Ascending aorta (tissue), 2 donors: ENCODE measurements at places on chromosomes 13 and 19. TPM values are rescaled to one million over a fixed set of nuclear protein-coding genes. Genes with fewer than 3 reads are reported as not detected.

The OVOL3 gene
- not detected for total RNA-seq

The ZNF577 gene
- total RNA-seq = 3.8 TPM

The RUBCNL gene
- 2.4 TPM for total RNA-seq

The WDR88 gene
- not detected for total RNA-seq

The RASAL3 gene
- total RNA-seq = 4.4 TPM

The TNNI3 gene
- total RNA-seq = not detected

The AXL gene
- total RNA-seq = 122 TPM

The TJP3 gene
- 12.6 TPM for total RNA-seq

The CACNG6 gene
- not detected for total RNA-seq

The PRR22 gene
- 3.5 TPM for total RNA-seq

The SYT3 gene
- 2.2 TPM for total RNA-seq

The CEACAM8 gene
- total RNA-seq = not detected

The AZU1 gene
- total RNA-seq = not detected

The FCGBP gene
- 21.2 TPM for total RNA-seq

GRCh38 chr19:47176071-47176626, 45.5 kb downstream of the SAE1 start:
- DNase-seq = no peak

GRCh38 chr13:112658808-112659207, 31.0 kb upstream of the ATP11A start:
- DNase-seq = no peak

- DNase-seq = no peak
Measured at GRCh38 chr19:18504886-18505610, 16.8 kb downstream of the ELL start.

DNA sequence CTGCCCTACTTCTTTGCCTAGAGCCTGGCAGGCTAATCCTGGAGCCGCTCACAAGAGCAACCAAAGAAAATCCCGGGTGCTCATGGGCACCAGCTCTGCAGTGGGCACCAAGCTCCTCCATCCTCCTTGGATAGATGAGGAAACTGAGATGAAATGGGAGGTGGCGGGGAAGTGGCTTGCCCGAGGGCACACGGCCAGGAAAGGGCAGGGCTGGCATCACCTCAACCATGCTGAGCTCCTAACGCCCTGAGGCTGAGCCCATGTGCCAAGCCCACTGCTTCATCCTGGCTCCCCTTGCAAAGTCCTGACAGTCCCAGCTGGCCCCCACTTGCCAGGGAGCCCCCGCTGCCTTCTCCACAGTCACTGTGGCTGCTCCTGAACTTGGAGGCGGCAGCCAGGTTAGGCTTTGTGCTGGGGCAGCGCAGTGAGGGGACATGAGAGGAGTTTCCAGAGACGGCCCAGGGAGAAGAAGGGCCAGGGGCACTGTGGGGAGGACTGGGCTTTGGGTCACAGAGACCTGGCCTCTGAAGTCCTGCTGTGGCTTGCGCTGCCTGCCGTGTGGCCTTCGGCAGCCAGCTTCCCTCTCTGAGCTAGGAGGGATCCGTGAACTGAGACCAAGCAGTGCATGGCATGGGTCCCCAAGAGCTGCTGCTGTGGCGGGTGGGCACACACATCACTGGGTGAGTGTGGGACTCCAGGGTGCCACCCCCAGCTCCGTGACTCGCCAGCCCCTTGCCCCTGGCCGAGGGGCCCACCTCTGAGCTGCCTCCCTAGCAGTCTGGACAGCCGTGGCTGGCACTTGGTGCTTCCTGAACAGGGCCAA, 17.5 kb downstream of the TMED1 start:
- DNase-seq = no peak

- DNase-seq = peak; percentile 57
Measured at GRCh38 chr19:15251749-15252397, 19.6 kb upstream of the EPHX3 start.

GRCh38 chr13:50244713-50245574, 229.7 kb downstream of the KCNRG start:
- DNase-seq = no peak

- DNase-seq = no peak
Measured at GRCh38 chr19:932648-933552, 7.1 kb downstream of the ARID3A start.

- no peak for DNase-seq
Measured at GRCh38 chr19:31318790-31319425, 30.3 kb downstream of the TSHZ3 start.

DNA sequence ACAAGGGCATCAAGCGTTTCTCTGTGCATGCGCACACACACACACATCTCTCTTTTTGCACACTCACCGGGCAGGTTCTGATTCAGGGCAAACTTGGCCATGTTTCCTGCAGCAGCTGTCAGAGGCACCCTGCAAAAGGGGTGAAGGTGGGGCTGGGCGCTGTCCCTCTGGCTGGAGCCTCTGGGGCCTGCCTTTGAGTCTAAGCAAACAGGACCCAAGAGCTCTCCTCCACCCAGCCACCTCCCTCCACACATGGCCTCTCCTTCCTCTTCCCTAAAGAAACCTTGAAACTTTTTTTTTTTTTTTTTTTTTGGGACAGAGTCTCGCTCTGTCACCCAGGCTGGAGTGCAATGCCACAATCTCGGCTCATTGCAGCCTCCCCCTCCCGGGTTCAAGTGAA, 5.3 kb downstream of the KANK3 start:
- no peak for DNase-seq

GRCh38 chr19:18220632-18221275, 5.5 kb downstream of the PDE4C start:
- no peak for DNase-seq

DNA sequence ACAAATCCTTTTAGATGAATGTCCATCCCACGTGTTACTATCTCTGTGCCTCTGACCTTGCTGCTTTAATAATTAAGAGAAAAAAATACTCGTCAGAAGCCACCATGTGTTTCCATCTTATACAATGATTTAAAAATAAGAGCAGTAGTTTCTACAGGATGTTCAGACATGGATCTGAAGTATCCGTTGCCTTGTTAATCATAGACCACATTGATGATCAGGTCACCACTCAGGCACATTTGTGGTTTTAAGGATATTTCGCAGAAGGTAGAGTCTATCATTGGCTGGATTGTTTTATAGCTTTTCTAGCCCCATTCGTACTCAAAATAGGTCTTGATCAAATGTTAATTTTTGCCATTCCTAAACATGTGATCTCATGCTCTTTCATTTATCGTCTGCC, 710.0 kb upstream of the ARGLU1 start:
- DNase-seq = no peak

GRCh38 chr19:4075373-4075772, 8.7 kb upstream of the ZBTB7A start:
- DNase-seq = no peak

- peak; percentile 82 for DNase-seq
Measured at GRCh38 chr13:39527961-39528660, 74.9 kb downstream of the LHFPL6 start.

- no peak for DNase-seq
Measured at GRCh38 chr19:58355908-58356765, 2.8 kb upstream of the A1BG start.

DNA sequence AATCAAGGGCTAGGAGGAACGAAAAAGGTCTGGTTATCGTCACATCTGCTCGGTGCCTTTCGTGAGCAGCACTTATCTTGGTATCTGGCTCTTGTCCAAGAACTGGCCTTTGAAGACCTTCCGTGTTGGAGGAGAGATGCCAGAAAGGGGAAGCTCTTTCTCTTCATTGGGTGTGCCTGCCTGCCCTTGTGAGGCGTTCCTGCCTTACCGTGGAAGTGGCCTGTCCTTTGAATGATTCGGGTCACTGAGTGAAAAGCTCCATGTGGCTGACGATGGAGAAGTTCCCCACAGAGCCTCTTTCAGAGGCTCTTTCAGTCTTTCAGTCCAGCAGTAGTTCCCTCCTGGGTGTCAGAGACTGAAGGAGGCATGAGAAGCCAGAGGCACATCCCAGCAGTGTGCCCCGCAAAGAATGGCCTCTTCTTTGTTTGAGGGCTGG, 121.5 kb upstream of the SLC10A2 start:
- DNase-seq = no peak

DNA sequence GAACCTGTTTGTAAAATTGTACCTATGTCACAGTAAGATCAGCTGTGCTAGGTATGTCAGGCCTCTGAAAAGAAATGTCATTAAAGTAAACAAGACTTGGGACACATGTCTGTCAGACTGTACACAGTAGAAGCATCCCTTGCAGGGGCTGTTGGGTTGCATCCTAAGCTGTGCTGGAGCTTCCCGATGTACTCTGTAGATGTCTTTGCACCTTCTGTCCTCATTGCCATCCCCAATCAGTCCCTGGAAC, 48.7 kb upstream of the GPR183 start:
- no peak for DNase-seq

GRCh38 chr19:17455308-17456123, 5.2 kb downstream of the NXNL1 start:
- no peak for DNase-seq

- DNase-seq = no peak
Measured at GRCh38 chr13:98207416-98207815, 30.3 kb upstream of the RNF113B start.

GRCh38 chr19:32566246-32566830, 14.7 kb upstream of the PDCD5 start:
- DNase-seq = no peak

DNA sequence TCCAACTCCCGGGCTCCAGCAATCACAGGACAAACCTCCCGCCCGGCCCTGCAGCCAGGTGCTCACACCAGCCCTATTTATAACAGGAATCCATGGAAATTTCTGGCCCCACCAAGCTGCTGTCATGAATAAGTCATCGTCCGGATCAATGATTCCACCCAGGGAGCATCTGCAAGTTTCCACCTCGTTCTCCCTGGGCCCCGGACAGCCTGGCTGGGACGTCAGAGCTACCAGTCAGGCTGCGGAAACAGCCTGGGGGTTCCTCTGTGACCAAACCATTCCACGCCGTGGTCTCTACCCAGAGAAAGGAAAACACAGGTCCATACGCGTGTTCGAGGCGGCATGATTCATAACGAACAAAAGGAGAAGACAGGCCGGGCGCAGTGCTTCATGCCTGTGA, 20.7 kb upstream of the PTBP1 start:
- DNase-seq = no peak

GRCh38 chr13:87677496-87678371, 6.6 kb downstream of the SLITRK5 start:
- no peak for DNase-seq

GRCh38 chr19:6654347-6655310, 15.3 kb downstream of the TNFSF14 start:
- DNase-seq = no peak

DNA sequence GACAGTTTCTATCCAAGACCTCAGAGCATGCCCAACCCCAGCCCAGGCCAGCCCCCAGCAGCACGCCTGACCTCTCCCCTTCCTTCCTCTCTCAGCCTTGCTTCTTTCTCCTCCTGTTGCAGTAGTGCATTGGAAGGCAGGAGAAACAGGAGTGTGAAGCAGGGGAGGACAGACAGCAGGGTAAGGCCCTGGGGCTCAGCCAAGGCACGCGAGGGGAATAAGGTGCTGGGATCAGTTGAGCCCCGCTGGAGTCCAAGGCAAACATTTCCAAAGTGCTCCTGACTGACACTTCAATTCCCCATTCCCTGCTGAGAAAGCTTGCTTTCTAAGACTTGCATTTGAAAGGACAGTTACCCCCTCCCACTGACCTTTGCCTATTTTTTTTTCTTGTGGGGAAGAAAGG, 73.1 kb upstream of the OLFM4 start:
- DNase-seq = no peak

DNA sequence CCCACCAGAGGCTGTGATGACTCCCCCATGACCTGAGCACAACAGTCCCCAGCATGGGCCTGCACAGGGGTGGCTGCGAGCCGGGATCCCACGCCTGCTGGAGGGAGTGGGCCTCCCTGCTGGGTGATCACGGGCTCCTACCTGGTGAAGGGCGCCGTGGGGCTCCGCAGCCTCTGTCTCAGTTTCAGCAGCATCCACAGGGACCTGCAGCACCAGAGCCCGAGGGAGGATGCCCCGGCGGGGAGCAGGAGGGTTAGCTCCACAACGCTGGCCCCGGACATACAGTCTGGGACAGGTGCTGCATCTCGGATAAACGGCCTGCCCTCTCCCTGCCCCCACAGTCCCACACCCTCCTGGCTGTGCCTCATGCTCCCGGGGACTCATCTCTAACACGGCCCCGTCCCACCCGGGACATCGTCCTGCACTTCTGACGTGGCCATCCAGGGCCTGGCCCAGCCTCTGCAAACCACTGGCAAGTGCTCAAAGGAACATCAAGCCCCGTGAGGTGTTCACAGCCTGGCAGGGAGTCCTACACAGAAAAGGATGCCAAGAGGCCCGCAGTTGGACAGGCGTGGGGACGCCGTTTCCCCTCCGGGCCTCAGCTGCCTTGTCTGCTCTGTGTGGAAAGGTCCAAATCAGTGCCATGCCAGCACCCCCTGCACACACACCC, 10.5 kb downstream of the PEX11G start:
- no peak for DNase-seq

DNA sequence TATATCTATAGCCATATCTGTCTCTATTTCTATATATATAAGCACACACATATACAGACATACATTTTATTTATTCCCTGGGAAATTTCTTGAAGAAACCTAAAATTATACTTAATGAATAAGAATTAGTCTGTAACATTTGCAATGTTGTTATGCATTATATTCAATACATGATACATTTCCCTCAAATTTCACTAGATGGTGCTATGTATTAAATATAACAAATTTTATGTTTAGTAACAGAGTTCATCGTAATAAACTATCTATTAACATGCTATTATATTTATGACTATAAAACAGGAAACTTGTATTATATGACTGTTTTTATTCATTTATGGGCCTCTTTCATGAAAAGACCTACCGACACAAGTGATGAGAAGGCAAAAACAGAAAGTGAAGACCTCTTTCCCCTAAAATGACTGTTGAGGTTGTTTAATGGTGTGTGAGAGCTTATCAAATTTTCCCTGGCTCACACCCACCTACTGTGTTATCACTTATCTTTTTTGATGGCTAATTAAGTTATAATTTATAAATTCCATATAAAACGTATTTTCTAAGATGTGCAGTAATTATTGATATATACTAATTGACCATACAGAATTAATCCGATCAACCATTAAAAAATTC, 881.9 kb downstream of the SLITRK6 start:
- no peak for DNase-seq

- DNase-seq = no peak
Measured at GRCh38 chr13:42148538-42148937, 100.1 kb downstream of the DGKH start.

DNA sequence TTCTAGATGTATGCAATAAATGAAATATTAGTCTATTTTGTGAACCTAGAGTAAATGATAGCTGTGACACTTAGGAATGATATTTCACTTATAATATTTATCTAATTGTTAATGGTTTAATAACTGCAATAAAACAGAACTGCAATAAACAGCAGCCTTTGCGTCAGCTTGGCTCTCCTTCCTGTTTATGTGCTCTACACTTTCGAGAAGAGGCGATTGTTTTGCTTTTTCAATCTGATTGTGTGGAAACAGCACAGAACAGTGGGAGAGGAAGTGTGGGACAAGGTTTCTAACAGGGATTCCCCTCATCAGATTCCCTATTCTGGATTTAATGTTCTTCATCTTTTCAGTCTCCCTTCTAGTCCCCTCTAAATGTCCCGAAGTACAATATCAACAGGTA, 17.3 kb upstream of the TRPC4 start:
- no peak for DNase-seq

GRCh38 chr13:62598708-62599107, 1183.1 kb upstream of the PCDH20 start:
- DNase-seq = no peak

GRCh38 chr13:110950819-110951570, 36.1 kb upstream of the ANKRD10 start:
- no peak for DNase-seq
